ENCODE measurements at places on chromosomes 3 and 15.

GRCh38 chr3:36756269-36756668, 8.1 kb downstream of the DCLK3 start:
- H3K36me3 ChIP-seq: no peaks in the 10 kb centered on the region
- peaks cover 38% of the 10 kb centered on the region for H3K27me3 ChIP-seq
- DNase-seq: no peak
- no peaks in the 10 kb centered on the region for H3K4me1 ChIP-seq

- no peak for DNase-seq
- peaks cover 40% of the 10 kb centered on the region for H3K4me1 ChIP-seq
- H3K36me3 ChIP-seq: peaks cover 45% of the 10 kb centered on the region
- H3K27ac ChIP-seq: peak overlapping the region; percentile 96
- peak overlapping the region; percentile 96 for H3K4me3 ChIP-seq
These were observed 625 bp upstream of the ELL3 start for GRCh38 chr15:43777267-43777914.

- DNase-seq: no peak
- no peaks in the 10 kb centered on the region for H3K27me3 ChIP-seq
- H3K4me3 ChIP-seq: no peak overlapping the region
- H3K36me3 ChIP-seq: no peaks in the 10 kb centered on the region
- no peak overlapping the region for H3K27ac ChIP-seq
These were observed 494.3 kb downstream of the PDCD6IP start for GRCh38 chr3:34292605-34293300.

GRCh38 chr3:122560680-122561079, 3.4 kb downstream of the PARP9 start:
- no peaks in the 10 kb centered on the region for H3K27me3 ChIP-seq
- H3K36me3 ChIP-seq: peaks cover 56% of the 10 kb centered on the region
- peaks cover 47% of the 10 kb centered on the region for H3K4me1 ChIP-seq
- H3K27ac ChIP-seq: peak overlapping the region; percentile 72

- no peaks in the 10 kb centered on the region for H3K36me3 ChIP-seq
- no peaks in the 10 kb centered on the region for H3K4me1 ChIP-seq
- H3K27me3 ChIP-seq: no peaks in the 10 kb centered on the region
- H3K4me3 ChIP-seq: no peak overlapping the region
These were observed 842.8 kb upstream of the EPHA6 start for GRCh38 chr3:95971573-95971972.

DNA sequence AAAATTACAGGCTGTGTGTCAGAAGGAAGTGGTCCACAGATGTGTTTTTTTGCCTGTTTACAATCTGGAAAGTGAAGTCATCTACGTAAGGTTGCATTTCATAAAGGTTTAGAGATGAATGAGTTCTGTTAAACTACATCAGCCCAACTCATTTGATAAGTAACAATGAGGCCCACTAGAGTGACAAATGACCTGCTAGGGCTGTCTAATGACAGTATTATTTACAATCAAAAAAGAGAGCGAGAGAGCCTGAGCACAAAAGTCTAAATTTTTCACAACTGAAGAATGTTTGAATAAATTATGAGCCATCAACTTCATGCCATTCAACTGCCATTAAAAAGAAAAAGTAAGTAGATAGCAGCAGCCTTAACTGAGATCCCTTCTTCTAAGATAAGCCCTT, 135.7 kb upstream of the TBL1XR1 start:
- H3K36me3 ChIP-seq: no peaks in the 10 kb centered on the region
- H3K27ac ChIP-seq: no peak overlapping the region
- no peak for DNase-seq
- no peaks in the 10 kb centered on the region for H3K27me3 ChIP-seq
- H3K4me3 ChIP-seq: no peak overlapping the region

DNA sequence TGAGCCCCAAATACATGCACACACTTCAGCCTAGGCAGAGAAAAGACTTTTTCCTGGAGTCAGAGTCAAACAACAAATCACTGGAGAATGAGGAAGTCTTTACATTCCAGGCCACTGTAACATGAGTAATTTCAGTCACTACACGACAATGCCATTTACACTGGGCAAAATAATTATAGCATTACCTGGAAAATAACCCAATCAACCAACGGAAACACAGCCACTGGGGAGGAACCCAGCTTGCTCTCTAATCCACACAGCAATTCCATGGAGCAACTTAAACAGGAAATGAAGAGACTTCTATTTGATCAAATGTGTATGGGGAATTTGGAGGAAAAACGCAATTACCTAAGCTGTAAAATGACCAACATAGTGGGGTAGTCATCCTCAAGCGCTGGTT, 15.2 kb downstream of the FSTL1 start:
- peaks cover 6% of the 10 kb centered on the region for H3K27me3 ChIP-seq
- no peaks in the 10 kb centered on the region for H3K36me3 ChIP-seq
- no peak overlapping the region for H3K27ac ChIP-seq
- no peaks in the 10 kb centered on the region for H3K4me1 ChIP-seq

- no peaks in the 10 kb centered on the region for H3K4me1 ChIP-seq
- H3K36me3 ChIP-seq: no peaks in the 10 kb centered on the region
- DNase-seq: no peak
- no peak overlapping the region for H3K27ac ChIP-seq
These were observed 23.9 kb downstream of the CHDH start for GRCh38 chr3:53822331-53822741.

DNA sequence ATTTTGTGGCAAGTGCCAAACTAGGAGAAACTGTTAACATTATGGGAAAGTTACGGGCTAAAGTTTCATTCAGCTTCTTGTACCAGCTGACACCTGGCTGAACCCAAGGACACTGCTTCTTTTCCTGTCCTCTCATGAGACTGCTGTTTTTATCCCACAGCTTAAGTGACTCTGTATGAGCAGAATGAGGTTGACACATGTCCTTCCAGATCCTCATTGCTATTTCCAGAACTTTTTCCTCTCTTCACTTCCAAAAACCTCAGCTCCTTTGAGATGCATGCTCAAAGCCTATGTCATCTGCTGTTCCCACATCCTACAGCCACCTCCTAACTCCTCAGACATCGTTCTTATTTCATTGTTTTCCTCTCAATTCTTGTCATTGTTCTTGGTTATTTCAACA, 183.6 kb downstream of the DCLK3 start:
- no peak for DNase-seq
- no peak overlapping the region for H3K27ac ChIP-seq
- H3K27me3 ChIP-seq: peaks cover 8% of the 10 kb centered on the region
- H3K4me3 ChIP-seq: no peak overlapping the region

DNA sequence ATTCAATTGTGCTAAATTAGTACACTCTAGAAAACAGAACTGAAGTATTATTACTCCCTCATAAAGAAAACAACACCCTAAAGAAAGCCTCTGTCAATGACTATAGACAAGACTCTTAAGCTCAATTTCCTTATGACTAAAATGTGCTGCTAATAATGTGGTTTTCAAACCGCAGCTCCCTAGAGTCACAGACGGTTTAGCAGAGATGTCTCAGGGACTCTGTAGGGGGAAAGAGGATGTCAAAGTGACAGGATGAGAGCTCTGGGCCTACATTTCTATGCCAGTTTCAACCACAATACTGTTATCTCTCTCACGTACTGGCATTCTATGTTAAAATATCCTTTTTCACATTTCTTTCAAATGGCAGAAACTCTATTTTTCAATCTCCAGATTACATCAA, 37.6 kb upstream of the WDR49 start:
- H3K27ac ChIP-seq: peak overlapping the region; percentile 24
- no peaks in the 10 kb centered on the region for H3K27me3 ChIP-seq
- H3K36me3 ChIP-seq: peaks cover 67% of the 10 kb centered on the region

GRCh38 chr3:55161231-55161630, 233.4 kb upstream of the LRTM1 start:
- no peak for DNase-seq
- H3K27ac ChIP-seq: no peak overlapping the region
- H3K4me1 ChIP-seq: no peaks in the 10 kb centered on the region
- no peaks in the 10 kb centered on the region for H3K36me3 ChIP-seq
- H3K4me3 ChIP-seq: no peak overlapping the region

- H3K27me3 ChIP-seq: no peaks in the 10 kb centered on the region
- no peak overlapping the region for H3K4me3 ChIP-seq
- H3K4me1 ChIP-seq: no peaks in the 10 kb centered on the region
- no peaks in the 10 kb centered on the region for H3K36me3 ChIP-seq
These were observed 847.7 kb downstream of the ROBO2 start for GRCh38 chr3:77887611-77888010.

GRCh38 chr15:74184582-74185091, 11.1 kb downstream of the ISLR start:
- no peak for DNase-seq
- H3K4me1 ChIP-seq: no peaks in the 10 kb centered on the region
- no peak overlapping the region for H3K4me3 ChIP-seq

GRCh38 chr3:14423197-14423743, 20.9 kb downstream of the SLC6A6 start:
- no peaks in the 10 kb centered on the region for H3K27me3 ChIP-seq
- H3K36me3 ChIP-seq: peaks cover 38% of the 10 kb centered on the region
- DNase-seq: no peak
- H3K4me1 ChIP-seq: peaks cover 75% of the 10 kb centered on the region
- H3K27ac ChIP-seq: peak overlapping the region; percentile 94
- H3K4me3 ChIP-seq: peak overlapping the region; percentile 81

DNA sequence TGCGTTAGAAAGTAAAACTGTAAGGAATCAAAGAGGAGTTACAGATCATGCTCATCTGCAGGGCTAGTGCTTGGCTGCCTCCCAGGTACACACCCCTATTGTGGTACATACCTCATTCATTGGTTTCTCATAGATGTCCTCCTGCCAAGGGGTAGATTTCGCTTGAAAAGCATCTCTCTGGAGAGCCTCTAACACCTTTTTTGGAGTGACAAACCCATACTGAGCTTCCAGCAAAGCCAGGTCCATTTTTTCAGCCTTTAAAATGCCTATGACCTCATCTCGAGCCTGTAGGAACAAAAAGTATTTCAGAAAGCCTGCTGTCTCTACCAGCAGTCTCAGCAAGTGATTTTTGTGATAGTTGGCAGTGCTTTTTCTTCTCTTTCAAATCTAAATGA, 112.1 kb downstream of the CMSS1 start:
- H3K27ac ChIP-seq: no peak overlapping the region
- H3K36me3 ChIP-seq: peaks cover 8% of the 10 kb centered on the region
- H3K27me3 ChIP-seq: no peaks in the 10 kb centered on the region
- no peak overlapping the region for H3K4me3 ChIP-seq
- DNase-seq: no peak

GRCh38 chr3:155179966-155180757, 100.0 kb downstream of the MME start:
- H3K36me3 ChIP-seq: no peaks in the 10 kb centered on the region
- H3K27ac ChIP-seq: no peak overlapping the region
- H3K4me1 ChIP-seq: peaks cover 27% of the 10 kb centered on the region
- no peak overlapping the region for H3K4me3 ChIP-seq
- DNase-seq: no peak
- no peaks in the 10 kb centered on the region for H3K27me3 ChIP-seq

DNA sequence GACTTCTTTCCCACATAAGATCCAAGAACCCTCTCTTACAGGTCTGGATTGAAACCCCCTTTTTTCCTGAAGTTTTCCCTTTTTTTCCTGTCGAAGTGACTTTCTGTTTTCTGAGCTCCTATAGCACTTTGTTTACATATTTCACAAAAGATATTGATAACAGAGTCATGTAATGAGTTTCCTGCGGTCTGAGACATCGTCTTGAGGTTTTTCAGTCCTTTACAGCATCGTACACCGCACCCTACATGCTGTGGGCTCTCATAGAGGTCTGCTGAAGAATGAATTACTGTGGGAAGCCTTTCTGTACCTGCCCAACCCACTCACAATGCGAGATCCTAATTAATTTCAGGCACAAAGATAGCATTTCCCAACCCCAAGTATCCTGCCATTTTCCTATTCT, 53.1 kb downstream of the MCF2L2 start:
- peaks cover 30% of the 10 kb centered on the region for H3K27me3 ChIP-seq
- H3K27ac ChIP-seq: no peak overlapping the region
- H3K36me3 ChIP-seq: no peaks in the 10 kb centered on the region
- no peak for DNase-seq
- no peak overlapping the region for H3K4me3 ChIP-seq

DNA sequence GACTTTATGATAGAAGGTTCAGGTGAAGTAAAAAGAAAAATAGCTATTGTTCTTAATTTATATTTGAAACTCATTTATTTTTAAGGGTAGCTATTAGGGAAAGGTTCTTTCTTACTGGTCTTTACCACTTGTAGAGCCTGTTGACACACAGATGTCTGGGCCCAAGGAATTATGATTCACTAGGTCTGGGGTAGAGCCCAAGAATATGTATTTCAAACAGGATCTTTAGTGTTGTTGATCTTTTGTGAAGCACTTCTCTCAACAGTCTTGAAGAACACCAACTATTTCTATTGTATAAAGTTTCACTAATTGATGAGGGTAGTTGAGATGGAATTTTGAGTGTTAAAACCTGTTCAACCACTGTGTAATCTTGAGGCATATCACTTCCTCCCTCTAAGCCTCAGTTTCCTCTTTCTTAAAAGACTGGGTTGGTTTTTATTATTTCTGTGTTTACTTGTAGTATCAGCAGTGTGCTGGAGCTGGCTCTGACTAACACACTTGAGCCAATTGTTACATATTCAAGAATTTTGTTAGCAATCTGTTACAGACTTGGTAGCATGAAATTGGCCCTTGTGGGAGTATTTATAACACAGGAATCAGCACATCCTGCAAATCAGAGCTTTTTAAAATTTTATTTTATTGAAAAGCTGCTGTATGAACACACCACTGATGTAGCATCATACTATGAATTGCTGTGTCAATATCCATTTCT, 155.9 kb downstream of the RBMS3 start:
- DNase-seq: no peak
- no peak overlapping the region for H3K4me3 ChIP-seq
- H3K36me3 ChIP-seq: no peaks in the 10 kb centered on the region
- H3K27me3 ChIP-seq: no peaks in the 10 kb centered on the region
- no peaks in the 10 kb centered on the region for H3K4me1 ChIP-seq
- no peak overlapping the region for H3K27ac ChIP-seq

DNA sequence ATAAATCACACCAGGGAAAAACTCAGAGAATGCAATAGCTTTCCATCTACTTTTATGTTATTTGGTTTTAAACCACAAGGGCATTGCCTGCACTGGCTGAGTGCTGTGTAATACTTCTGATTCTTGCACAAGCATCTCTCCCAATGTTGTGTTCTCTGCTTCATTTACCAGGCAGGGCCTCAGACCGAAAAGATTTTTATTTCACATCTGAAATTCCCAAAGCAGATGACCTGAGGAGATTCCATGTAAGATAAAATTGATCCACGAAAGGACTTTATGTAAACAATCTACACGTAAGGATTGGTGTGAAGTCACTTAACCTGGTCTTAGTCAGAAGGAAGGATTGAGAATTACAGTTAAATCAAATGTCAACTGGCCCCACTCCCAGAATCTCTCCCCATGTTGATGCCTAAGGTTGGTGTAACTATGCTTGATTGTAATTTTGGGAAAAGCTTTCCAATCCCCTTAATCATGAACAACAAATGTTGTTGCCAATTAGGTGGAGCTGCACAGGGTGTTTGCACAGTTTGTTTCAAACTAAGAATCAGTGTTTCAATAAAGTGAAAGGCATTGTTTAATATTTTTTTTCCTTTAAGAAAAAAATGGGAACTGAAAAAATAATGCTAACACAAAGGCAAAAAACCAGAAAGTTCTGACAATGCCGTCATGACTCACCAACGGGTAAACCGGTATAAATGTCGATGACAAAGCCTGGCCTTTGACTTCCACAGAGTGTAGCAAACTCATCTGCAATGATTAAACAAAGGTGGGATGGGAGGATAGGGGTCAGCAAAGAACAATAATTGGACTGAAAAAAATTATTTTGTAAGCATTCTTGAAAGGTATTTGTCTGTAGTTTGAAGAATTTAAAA, 128.6 kb downstream of the DUT start:
- H3K4me3 ChIP-seq: no peak overlapping the region
- DNase-seq: no peak
- no peaks in the 10 kb centered on the region for H3K36me3 ChIP-seq
